Stimulated activated CD4-positive, alpha-beta T cell treated with anti-CD3 and anti-CD28 coated beads, Interleukin-1b, Interleukin-23, amount 100 ng/mL, for 24 hours (primary cell): ENCODE measurements at places on chromosomes 6 and 20.

GRCh38 chr20:31496761-31497295 lies 17.4 kb upstream of the HM13 start:
- DNase-seq, result no peak

GRCh38 chr6:14975471-14975817 lies 270.4 kb upstream of the JARID2 start:
- DNase-seq, result no peak

- no peak for DNase-seq
Observed at GRCh38 chr20:23188377-23189169, 102.4 kb upstream of the CD93 start.

- DNase-seq, result no peak
Observed at GRCh38 chr6:37868447-37868825, 48.9 kb downstream of the ZFAND3 start.

- DNase-seq, result no peak
Observed at GRCh38 chr20:11979306-11979990, 61.8 kb downstream of the BTBD3 start.

- DNase-seq, result no peak
Observed at GRCh38 chr20:36125097-36125496, 29.4 kb upstream of the EPB41L1 start.
